ENCODE measurements at places on chromosomes 7 and 10. TPM values are rescaled to one million over a fixed set of nuclear protein-coding genes. Genes with fewer than 3 reads are reported as not detected.

DNA sequence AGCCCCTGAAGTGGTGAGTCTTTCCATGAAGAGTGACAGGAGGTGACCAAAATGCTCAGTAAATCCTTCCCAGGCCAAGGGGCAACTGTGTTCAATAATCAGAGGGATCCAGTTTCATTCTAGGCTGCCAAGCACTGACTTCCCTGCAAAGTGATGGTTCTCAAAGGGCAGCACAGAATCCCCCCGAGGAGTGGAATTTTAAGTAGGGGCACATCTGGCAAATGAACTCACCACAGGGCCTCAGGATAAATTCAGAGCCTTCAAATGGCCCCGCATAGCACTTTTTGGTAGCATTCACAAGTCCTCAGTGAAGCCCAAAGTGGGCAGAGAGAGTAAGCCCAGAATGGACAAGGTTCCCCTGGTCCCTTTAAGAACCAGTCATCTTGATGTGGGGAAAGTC lies 602.5 kb downstream of the GRID1 start:
- DNase-seq, result no peak

DNA sequence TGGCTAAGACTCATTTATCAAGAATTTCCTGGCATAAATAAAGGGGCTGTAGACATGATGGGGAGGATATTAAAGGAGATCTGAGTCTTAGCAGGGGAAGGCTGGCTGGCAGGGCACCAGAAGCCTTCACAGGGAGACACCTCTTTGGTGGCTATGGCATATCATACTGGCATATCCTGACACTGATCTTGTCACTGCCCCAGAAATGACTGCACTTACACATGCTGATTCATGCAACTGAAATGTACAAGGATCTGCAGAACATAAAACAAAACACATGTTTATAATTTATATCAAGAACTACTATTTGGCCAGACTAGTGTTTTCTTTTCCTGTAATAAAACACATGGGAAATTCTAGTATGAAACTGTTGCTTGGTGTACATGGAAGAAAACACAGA lies 5.5 kb upstream of the LIPN start:
- no peak for DNase-seq

GRCh38 chr10:34109952-34110702 lies 705.0 kb downstream of the PARD3 start:
- DNase-seq, result no peak

DNA sequence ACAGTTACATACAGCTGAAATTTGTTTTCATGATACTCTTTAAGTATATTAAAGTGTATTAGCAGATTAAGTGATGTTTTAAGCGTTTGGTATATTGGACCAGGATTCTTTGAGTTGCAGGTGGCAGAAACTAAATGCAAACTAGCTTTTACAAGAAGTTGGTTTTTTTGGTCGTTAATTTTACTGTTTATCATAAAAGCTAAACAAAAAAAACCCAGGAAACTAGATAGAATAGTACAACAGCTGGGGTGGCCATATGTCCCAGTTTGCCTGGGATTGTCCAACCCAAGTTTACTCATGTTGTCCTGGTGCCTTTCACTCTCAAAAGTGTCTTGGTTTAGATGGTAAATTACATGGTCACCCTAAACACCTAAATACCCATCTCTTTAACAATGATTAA lies 108.7 kb downstream of the PHTF2 start:
- no peak for DNase-seq

- DNase-seq, result no peak
These were observed 240.5 kb downstream of the PRPF18 start for GRCh38 chr10:13827076-13827797.

DNA sequence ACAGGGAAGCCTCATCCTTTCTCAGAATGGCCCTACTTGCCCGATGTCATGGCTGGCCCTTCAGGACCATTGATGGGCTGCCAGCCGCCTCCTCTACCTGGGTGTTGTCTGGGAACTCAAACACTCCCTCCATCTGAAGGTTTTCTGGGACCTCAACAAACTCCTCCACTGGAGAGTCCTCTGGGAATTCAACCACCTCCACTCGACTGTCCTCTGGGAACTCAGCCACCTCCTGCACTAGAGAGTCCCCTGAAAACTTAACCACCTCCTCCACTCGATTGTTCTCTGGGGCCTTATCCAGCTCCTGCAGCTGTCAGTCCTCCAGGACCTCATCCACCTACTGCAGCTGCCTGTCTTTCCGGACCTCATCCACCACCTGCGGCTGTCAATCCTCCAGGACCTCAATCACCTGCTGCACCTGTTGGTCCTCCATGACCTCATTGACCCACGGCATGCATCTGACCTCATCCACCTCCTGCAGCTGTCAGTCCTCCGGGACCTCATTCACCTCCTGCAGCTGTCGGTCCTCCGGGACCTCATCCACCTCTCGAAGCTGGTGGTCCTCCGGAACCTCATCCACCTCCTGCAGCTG lies 37.1 kb downstream of the MAT1A start:
- DNase-seq, result no peak

Gene KCP
- total RNA-seq, result 6.3 TPM

All from Peyer's patch (tissue), 4 donors.